Dermis blood vessel endothelial cell (primary cell): ENCODE measurements at places on chromosomes 5 and 9.

- no peak for DNase-seq
Measured at GRCh38 chr5:73515232-73515631, 17.0 kb downstream of the BTF3 start.

DNA sequence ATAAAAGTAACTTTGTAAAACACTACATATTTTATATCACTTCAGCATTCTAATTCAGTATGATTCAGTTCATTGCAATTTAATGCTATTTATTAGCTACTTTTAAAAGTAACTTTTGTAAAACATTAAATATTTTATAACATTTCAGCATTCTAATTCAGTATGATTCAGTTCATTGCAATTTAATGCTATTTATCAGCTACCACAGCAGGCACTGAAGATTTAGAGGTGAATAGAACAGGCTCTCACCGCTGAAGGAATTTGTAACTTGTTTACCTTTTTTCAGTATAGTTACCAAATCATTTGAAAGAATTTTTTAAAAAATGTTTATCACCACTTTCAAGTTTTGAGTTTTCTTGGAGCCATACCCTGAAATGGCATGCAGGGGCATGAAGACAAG lies 266.4 kb upstream of the DAB2 start:
- DNase-seq, result no peak

DNA sequence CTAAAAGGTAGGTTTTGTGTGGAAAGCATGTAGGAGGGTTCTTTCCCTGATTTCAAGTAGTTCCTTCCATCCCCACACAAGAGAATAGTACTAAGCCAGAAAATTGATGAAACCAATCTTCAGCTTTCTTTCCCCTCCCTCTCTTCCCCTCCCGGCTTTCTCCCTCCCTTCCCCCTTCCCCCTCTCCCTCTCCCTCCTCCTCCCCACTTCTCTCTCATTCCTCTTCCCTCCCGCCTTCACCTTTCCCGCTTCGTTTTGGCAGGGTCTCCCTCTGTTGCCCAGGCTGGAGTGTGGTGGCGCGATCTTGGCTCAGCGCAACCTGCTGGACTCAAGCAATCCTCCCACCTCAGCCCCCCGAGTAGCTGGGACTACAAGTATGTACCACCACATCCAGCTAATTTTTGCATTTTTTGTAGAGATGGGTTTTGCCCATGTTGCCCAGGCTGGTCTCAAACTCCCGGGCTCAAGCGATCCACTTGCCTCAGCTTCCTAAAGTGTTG lies 85.8 kb downstream of the ZCCHC7 start:
- DNase-seq, result no peak

DNA sequence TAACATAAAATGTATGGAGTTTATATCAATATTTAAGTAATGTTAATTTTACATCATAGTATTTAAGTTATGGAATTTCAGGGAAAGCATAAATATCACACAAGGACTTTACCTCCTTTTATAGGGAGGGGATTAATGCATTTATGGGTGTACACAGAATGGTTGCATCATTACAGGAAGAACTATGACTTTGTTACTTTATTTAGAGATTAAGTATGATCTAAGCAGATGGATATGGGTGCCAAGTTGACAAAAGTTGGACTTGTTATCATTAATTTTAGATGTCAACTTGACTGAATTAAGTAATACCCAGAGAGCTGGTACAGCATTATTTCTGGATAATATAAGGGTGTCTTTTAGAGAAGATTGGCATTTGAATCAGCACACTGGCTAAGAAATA lies 160.5 kb upstream of the CDH10 start:
- DNase-seq, result no peak
